ENCODE measurements at places on chromosomes 2 and 18.
A peak's percentile ranks its signal among the peaks of the same experiment; 100 is the strongest.

DNA sequence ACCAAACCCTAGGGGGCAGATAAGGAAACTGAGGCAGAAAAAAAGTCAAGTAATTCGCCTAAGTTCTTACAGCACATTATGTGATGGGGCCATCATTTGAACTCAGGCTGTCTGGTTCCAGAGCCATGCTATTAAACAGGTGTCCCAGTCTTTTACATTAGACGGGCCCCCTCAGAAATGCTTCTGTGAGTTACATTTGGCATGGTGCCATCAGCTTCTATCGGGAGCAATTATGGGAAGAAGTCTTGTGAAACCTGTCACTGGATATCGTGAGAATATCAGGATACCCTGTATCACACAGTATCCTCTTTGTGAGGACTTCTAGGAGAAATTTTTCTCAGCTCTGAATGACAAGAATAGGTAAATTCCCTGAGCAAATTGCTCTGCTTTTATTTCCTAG is 143.7 kb upstream of the NOSTRIN start:
- no peak for DNase-seq

GRCh38 chr18:49716035-49716434 is 97.3 kb downstream of the ACAA2 start:
- peak; percentile 2 for DNase-seq

DNA sequence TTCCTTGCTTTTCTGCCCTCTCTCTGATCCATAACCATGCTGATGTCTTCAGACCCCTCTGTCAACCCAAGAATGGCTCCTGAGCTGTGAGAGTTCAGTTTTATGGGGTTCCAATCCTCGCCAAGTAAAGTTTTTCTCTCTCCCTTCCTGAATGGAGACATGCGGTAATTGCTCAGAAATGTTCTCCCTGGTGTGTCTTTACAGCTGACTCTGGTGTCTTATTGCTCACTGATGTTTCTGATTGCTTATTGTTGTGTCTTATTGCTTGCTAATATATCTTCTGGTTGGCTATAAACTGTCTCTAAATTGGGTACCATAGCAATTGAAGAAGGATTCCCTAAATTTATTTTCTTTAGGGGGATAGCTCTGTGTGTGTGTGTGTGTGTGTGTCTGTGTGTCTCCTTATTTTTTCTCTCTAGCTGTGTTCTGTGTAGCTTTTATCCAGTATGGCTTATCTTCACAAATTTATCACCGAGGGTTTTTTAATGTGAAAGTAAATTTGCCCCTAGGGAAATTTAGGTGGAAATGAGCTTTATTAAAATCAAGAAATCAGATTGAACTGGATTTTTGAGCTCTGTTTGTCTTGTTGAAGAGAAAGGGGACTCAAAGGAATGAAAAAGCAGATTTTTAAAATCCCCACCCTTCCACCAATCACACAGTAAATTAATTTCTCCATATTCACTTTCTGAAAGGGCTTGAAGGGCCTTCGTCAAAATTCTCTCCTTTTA is 19.5 kb downstream of the MGAT5 start:
- DNase-seq, result no peak

DNA sequence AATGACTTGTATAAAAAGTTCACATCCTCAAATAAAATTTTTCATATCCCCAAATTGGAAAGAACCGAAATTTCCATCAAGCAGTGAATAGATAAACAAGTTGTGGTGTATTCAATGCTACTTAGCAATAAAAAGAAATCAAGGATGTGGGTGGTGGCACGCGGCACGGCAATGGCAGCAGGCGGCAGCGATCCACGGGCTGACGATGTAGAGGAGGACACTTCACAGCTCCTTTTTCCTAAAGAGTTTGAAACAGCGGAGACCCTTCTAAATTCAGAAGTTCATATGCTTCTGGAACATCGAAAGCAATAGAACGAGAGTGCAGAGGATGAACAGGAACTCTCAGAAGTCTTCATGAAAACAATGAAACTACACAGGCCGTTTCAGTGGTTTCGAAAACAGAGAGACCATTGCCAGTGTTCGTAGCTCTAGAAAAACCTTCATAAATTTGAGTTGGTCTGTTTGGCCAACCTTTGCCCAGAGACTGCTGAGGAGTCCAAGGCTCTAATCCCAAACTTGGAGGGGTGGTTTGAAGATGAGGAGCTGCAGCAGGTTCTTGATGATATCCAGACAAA is 9.8 kb upstream of the IL36A start:
- DNase-seq, result no peak

DNA sequence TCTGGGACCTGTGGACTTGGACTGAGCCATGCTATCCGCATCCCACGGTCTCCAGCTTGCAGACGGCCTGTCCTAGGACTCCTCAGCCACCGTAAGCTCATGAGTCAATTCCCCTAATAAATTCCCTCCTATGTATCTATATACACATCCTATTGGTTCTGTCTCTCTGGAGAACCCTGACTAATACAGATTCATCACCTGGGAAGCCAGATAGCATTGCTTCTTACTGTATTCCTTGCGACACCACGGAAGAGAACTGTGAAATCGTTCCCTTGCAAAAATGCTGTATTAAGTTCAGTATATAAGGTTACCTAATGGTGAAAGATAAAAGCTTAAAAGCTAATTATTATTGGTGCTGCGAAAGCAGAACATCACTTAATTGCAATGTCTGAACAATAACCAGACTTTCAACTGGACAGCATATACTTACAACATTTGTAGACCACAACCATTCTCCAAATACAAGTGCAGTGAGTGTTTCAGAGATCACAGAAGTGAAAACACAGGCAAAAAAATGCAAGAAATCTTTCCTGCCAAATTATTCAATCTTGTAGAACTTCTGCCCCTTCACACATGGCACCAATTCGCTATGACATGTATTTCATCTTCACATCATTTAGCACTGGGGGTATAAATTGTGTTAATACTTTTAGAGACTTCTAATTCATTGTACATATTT is 352.9 kb downstream of the TXNL1 start:
- no peak for DNase-seq

DNA sequence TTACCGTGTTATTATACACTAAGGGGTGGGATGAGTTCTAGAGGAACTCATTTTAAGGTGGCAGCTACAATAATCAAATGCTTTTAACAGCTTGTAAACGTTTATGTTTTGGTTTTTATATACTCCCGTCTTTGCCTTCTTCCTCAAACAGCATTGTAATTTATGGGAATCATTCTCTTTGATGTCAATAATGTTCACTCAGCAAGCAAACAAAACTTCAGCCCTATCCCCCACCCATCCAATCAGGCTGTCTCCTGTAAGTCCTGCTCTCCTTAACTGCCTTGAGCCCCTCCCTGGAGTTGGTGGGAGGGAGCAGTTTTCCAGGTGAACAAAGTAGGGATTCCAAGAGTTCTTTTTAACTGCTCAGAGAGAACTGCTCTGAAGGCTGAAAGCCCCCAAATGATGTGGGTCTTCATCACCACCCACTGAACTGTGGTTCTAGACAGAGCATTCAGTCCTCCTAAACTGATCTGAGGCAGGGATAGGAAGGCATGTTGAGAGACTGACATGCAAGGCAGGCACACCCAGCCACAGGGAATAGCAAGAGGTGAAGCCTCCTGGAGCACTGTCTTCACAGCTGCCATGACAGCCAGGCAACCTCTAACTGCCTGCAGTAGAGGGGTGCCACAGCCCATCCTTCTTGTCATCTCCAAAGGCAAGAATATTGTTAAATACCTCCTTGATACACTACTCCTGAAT is 17.5 kb downstream of the MYO5B start:
- DNase-seq, result peak; percentile 13

GRCh38 chr18:26624443-26624842 is 76.1 kb upstream of the KCTD1 start:
- no peak for DNase-seq

- DNase-seq, result no peak
Observed at GRCh38 chr2:55947752-55948151, 24.2 kb upstream of the EFEMP1 start.

- DNase-seq, result no peak
Observed at GRCh38 chr2:144382849-144383248, 137.1 kb downstream of the ZEB2 start.

GRCh38 chr18:48581206-48581605 is 42.4 kb downstream of the CTIF start:
- no peak for DNase-seq

GRCh38 chr2:172107690-172108586 is 5.2 kb upstream of the DLX2 start:
- DNase-seq, result no peak

- no peak for DNase-seq
Observed at GRCh38 chr18:73986711-73987110, 160.9 kb downstream of the FBXO15 start.

- no peak for DNase-seq
Observed at GRCh38 chr2:140349695-140350094, 1569.5 kb upstream of the NXPH2 start.

- DNase-seq, result no peak
Observed at GRCh38 chr2:172429301-172429968, 2.0 kb downstream of the ITGA6 start.

GRCh38 chr2:17621781-17622180 is 81.3 kb downstream of the VSNL1 start:
- no peak for DNase-seq

DNA sequence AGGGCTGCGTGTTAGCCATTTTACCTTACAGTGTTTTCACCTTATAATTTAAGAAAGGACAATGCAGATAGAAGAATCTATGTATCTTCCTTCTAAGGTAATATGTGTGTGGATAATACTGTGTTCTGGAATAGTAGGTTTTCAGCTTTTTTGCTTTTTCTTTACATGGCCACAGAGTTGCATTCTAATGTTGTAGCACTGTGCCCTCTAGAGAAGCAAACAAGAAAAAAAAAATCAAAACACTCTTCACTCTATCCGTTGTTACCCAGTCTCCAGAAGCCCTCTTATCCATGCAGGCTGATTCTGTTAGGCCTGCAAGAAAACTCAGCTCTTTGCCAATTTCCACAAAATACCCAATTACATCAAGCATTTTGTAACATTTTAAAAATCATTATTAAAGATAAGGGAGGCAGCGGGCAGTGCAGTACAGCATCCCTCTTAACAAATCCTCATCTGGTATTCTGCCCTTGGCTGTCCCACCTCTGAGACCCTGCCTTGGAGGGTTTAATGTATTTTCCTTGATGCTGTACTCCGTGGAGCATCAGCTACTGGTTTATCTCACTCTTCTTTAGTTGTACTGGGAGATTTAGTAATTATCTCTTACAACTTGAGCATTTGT is 41.8 kb downstream of the CDH7 start:
- no peak for DNase-seq

DNA sequence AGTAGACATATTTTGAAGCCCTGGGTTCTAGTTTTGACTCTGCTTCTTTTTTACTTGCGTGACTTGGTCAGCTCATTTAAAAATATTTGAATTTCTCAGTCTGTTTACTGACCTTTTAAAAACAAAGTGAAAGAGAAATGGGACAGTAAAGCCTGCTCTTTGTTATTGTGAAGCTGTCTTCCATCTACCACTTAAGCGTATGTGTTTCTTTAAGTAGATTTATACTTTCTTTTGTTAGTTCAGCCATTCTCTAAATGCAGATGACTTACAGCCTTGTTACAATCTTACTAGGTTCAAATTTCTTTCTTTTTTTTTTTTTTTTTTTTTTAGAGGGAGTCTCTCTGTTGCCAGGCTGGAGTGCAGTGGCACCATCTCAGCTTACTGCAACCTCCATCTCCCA is 79.5 kb downstream of the UBR3 start:
- no peak for DNase-seq

GRCh38 chr18:70420146-70420898 is 131.5 kb downstream of the SOCS6 start:
- no peak for DNase-seq

DNA sequence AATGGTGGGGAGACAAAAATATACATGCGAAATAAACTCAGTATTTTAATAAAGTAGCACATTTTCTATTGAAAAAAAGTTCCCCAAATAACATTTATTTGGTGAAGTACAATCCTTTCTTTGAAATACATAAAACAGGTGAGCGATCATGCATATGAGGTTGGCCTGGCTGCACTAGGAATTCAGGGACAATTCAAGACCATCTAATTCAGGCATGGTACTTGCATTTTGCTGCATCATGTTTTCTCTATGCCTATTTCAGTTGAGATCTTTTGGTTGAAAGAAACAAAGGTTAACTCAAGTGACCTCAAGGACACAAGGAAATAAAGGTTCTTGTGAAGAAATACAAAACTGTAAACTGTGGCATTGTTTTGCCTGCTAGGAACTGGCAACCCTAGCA is 19.8 kb upstream of the TAF4B start:
- no peak for DNase-seq

- no peak for DNase-seq
Observed at GRCh38 chr2:11546072-11546471, 12.2 kb downstream of the GREB1 start.

DNA sequence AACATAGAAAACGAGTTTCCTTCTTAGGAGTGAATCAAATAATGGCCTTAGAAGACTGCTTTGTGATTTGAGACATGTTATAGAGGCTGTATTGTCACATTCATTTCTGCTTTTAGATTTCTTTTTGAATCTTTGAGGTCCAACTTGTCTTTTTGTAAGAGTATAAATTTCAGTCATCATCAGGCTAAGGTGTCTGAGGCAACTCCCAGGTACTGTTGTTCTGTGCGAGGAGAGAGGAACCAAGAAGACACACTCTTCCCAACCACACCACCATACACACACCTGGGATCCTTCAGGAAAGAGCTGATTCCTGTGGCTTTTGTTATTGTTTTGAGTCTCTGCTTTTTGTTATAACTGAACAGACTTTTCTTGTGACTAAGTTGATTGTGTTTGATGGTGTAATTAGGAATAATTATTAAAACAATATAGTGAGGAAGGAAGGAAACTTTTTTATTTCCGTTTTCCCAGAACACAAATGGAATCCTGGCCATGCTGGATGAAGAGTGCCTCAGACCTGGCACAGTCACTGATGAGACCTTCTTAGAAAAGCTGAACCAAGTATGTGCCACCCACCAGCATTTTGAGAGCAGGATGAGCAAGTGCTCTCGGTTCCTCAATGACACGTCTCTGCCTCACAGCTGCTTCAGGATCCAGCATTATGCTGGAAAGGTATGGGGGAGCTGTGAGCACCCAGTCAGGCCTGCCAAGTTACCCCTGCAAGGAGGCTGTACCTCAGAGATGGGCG is 140.4 kb downstream of the MYO1B start:
- no peak for DNase-seq

DNA sequence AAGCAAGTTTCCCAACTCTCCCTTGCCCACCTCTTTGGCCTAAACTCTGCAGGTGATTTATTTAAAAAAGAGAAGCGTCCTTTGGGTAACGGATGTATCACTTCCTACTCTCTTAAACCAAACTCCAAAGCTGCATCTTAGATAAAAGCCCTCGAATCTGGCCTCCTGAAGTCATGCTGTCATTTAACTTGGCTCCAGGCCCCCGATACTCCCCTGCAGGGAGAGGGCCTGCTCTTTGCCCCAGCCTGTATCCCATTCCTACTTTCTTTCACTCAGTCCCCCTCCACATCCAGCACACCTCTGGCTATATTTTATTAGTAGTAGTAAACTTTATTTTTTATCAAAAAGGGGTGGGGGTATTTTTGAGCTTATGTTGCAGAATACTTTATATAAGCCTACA is 19.0 kb downstream of the TEKT4 start:
- no peak for DNase-seq

GRCh38 chr2:188272121-188272520 is 19.6 kb upstream of the GULP1 start:
- DNase-seq, result no peak
